ENCODE measurements at places on chromosomes 16 and 17.
A peak's percentile ranks its signal among the peaks of the same experiment; 100 is the strongest.

GRCh38 chr17:30520882-30521281, 43.7 kb downstream of the GOSR1 start:
- DNase-seq: no peak

- DNase-seq: no peak
Observed at GRCh38 chr17:60463157-60463835, 41.0 kb downstream of the CHCT1 start.

GRCh38 chr17:57284583-57284982, 28.3 kb downstream of the MSI2 start:
- DNase-seq: peak; percentile 34

- no peak for DNase-seq
Observed at GRCh38 chr17:11251561-11252107, 10.6 kb downstream of the SHISA6 start.

GRCh38 chr16:67801883-67802282, 4.5 kb downstream of the RANBP10 start:
- peak; percentile 52 for DNase-seq

GRCh38 chr17:75877752-75878173, 618 bp downstream of the TRIM47 start:
- DNase-seq: peak; percentile 78

- peak; percentile 3 for DNase-seq
Observed at GRCh38 chr16:69105501-69106361, at the start of gene HAS3. TSS of gene HAS3 (plus strand) at chr16:69105653. CDS start at chr16:69109396, 3,743 bp downstream.

DNA sequence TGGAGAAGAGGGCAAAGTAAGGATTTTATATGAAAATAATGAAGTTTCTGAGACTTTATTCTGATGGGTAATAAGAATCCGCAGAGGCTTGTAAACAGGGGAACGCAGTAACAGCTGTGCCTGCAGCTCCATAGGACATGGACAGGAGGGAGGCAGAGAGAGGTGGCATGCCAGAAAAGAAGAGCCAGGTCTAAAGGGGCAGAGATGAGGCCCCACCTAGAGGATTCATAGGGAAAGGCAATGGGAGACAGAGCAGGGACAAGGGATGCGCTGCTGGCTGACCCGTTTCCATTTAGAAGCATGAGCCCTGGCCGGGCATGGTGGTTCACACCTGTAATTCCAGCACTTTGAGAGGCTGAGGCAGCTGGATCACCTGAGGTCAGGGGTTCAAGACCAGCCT, 340.3 kb upstream of the CDH5 start:
- DNase-seq: no peak

GRCh38 chr16:57991551-57992059, 8.9 kb downstream of the ZNF319 start:
- DNase-seq: no peak

DNA sequence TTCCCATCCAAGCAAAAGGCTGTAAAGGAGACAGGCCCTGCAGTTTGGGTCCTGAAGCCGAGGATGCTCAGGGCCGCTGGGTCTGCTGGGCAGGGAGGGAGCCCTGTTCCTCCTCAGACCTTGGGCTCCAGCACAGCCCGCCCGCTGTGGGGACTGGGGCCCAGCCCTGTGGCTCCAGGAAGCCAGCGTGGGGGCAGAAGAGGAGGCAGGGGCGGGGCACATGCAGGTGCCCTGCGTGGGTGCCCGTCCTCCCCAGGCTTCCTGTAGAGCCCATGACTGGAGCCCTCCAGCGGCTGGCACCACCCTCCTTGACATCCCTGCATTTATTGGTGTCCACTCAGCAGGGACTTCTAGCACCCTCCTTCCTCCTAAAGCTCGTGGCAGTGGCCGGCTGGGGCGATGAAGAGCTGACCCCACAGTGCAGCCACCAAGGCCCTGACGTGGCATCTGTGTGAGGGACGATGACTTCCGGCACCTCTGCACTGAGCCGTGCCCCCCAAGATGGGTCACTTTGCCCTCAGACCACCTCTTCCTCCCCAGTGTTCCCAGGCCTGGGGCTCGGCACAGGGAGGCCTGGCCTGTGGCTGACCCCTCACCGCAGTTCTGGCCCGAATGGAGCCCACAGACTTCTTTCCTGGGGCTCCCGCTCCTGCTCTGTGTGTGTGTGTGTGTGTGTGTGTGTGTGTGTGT, 9.9 kb downstream of the PRSS27 start:
- no peak for DNase-seq

DNA sequence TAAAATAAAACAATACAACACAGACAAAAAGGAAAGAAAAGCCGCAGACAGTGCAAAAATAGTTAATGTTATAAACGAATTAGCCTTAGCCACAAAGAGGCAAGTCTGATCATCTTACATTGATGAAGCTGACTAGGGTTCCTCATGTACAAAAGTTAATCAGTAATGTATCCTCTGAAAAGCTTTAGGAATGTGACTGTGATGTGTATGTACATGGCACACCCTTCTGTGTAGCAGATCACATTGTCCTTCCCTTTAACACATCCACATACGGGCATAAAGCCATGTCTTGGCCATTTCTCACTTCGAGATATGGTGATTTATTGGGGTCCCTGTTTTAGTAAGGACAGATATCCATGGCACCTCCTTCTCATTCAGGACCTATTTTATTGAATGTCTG, 1327.5 kb upstream of the CDH8 start:
- no peak for DNase-seq

- peak; percentile 37 for DNase-seq
Observed at GRCh38 chr17:4728124-4728523, 3.1 kb upstream of the MED11 start.

GRCh38 chr16:88374736-88375135, 8.0 kb upstream of the ZNF469 start:
- no peak for DNase-seq

- DNase-seq: no peak
Observed at GRCh38 chr17:66520999-66521398, 218.6 kb downstream of the PRKCA start.

- DNase-seq: no peak
Observed at GRCh38 chr17:48927978-48928745, 16.5 kb downstream of the SNF8 start.

- no peak for DNase-seq
Observed at GRCh38 chr17:4973256-4974114, 5.9 kb upstream of the SPAG7 start.

GRCh38 chr17:3879591-3880417, 13.0 kb downstream of the CAMKK1 start:
- DNase-seq: no peak

DNA sequence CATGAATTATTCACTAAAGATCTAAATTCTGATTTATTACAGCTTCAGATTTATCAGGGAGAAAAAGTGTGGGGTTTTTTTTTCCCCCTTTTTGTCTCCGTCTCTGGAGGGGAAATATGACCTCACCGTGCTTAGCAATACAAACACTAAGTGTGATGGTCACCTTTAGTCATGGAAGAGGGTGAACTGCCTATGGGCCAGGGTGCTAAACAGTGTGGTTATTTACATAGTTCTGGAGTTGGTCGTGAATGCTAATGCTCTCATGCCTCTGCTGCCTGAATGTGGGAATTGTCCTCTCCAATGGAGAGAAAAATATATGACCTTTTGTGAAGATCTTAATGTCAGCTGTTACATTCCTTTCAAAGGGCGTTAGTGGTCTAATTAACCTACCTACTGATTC, 44.8 kb upstream of the MSI2 start:
- no peak for DNase-seq

- DNase-seq: no peak
Observed at GRCh38 chr16:49457196-49457595, 83.6 kb downstream of the C16orf78 start.

- DNase-seq: no peak
Observed at GRCh38 chr17:36894177-36894576, 43.1 kb upstream of the LHX1 start.

DNA sequence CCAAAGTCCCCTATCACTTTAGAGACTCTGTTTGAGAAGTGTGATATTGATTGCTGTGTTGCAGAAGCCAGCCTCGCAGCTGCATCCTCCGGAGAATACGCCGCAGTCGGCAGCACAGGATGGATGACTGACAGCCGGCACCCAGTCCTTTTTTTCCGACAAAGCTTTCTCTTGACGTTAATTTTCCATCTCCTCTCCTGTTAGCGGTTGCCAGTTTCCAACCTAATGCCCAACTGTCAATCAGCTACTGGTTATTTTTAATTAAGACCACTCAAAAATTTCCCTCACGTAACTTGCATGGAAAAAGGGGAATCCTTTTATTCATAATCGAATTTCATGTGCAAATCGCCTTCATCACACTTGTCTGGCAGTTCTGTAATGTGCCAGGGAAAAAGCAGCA, 953.9 kb downstream of the CDH11 start:
- DNase-seq: no peak

- no peak for DNase-seq
Observed at GRCh38 chr16:6602405-6602804, 730.2 kb upstream of the RBFOX1 start.

GRCh38 chr17:75646638-75646992, 13.4 kb downstream of the SMIM5 start:
- DNase-seq: no peak

DNA sequence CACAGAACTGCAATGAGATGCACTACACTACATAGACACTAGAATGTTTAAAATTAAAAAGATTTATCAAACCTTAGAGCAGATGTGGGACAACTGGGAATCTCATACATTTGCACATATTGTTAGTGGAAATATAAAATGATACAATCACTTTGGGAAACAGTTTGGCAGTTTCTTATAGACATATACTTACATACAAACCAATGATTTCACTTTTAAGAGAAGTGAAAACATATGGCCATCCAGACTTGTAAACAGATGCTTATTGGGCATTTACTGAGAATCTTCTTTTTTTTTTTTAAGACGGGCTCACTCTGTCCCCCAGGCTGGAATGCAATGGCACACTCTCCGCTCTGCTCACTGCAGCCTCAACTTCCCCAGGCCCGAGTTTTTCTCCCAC, 50.1 kb downstream of the AXIN2 start:
- DNase-seq: no peak

- DNase-seq: no peak
Observed at GRCh38 chr16:54305080-54305479, 18.5 kb upstream of the IRX3 start.

DNA sequence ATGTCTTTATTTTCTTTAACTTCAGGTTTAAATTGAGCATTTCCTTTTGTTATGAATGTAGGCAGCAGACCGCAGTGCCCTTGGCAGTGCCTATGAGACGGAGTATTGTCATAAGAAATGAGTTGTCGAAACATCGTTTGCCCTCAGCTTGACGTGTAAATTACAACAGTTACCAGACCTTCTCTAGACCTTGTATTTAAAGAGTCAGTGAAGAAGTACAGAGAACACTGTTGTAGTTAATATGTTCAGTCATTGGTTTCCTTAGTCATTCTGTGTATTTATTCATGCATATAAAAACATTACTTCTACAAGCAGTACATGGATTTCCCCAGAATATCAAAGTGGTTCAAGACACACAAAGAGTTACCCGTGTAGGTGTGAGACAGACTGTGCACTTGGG, 19.0 kb downstream of the IRF8 start:
- DNase-seq: no peak

DNA sequence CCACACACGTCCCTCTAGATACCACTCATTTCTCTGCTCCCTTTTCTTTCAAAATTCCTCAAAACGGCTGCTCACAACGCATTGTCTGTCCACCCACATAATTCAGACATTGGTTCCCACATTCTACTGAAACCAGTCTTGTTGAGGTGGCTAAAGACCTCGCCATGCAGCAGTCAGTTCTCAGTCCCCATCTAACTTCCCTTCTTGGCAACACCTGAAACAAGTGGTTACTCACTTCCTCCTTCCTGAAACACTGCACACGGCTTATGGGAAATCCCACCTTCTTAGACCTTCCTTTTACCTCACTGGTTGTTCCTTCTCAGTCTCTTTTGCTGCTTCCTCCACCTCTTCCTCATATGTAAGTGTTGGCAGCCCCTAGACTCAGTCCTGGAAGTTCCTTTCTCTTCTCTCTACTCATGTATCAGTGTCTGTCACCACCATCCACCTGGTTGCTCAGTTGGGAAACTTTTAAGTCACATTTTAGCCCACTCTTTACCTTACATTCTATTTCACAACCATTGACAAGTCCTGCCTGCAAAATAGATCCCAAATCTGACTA, 277.1 kb downstream of the CEP112 start:
- no peak for DNase-seq

GRCh38 chr17:8488901-8489300, 53.2 kb downstream of the NDEL1 start:
- DNase-seq: no peak

- peak; percentile 35 for DNase-seq
Observed at GRCh38 chr17:82350182-82351030, 8.6 kb upstream of the TEX19 start.

DNA sequence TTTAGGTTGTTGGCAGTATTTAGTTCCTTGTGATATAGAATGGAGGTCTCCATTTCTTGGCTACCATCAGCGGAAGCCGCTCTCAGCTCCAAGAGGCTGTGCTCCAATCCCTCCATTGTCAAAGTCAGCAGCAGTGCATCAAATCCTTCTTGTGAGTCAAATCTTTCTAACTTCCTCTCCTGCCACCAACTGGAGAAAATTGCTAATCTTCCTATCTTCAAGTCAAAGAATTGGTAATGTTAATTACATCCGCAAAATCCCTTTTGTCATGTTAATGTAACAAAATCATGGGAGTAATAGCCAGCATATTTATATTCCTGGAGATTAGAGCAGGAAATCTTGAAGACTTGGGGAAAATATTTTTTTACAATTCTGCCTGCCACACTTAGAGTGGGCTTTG, 436.4 kb upstream of the DYNLRB2 start:
- DNase-seq: no peak

GRCh38 chr16:10121897-10122425, 60.3 kb downstream of the GRIN2A start:
- DNase-seq: no peak

DNA sequence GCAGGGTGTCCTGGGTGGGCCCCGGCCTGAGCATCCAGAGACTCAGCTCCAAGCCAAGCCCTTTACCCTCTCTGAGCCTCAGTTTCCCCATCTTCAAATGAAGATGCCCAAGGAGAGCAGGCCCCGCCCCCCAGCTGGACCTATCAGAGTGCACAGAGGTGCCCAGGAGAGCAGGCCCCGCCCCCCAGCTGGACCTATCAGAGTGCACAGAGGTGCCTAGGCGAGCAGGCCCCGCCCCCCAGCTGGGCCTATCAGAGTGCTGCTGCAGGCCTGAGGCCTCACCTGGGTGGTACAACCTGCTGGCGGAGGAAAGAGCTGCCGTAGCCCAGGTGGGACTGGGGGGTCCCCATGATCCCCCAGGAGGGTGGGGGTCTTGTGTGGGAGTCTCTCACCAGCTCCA, 3.4 kb upstream of the SSTR5 start:
- DNase-seq: no peak

- DNase-seq: no peak
Observed at GRCh38 chr17:632560-632959, 82.1 kb downstream of the VPS53 start.
